ENCODE measurements at places on chromosomes 4 and X.
A peak's percentile ranks its signal among the peaks of the same experiment; 100 is the strongest.

DNA sequence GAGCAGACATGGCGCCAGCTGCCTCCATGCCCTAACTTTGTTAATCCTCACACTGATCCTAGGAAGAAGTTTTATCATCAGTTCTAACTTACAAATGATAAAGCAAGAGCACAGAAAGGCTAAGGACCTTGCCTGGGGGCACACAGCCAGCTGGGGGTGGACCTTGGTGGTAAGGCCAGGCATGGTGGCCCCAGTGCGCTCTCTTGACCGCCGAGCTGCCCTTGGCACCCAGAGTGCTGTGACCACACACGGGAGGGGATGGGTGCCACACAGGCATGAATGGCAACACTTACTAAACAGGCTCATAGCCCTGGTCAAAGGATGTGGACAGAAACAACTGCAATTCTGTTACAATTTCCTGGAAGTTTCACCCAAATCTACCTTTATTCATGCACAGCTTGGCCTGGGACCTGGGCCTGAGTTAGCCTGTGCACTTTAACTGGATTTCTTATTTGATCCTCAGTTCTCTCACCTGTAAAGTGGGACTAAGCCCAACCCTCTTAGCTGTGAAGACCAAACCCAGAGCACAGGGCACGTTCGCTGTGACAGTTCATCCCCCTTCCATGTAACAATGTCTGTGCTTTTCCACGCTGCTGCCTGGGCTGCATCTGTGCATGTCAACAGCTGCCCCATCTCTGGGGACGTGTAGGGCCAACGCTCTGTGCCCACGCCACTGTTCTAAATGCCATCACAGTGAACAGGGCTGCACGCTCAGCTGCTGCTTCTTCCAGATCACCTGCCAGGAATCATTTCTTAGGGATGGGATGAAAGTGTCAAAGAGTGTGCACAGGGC, 44.8 kb downstream of the ACOX3 start:
- no peak for DNase-seq

DNA sequence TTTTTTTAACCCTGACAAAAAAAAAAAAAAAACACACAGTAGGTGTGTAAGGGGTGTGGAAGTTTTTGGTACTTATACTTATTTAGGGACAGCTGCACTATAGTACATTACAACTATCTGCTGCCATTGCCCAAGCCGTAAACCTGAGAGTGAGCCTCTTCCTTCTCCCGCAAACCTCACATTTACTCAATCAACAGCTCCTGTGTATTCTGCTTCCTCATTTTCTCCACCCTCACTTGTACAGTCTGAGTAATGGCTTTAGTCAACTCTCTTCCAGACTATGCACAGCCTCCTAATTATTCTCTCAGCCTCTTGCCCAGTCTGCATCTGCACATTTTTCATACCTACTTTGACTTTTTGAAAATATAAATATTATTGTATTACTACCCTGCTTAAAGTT, 362.0 kb downstream of the ADAM29 start:
- no peak for DNase-seq

DNA sequence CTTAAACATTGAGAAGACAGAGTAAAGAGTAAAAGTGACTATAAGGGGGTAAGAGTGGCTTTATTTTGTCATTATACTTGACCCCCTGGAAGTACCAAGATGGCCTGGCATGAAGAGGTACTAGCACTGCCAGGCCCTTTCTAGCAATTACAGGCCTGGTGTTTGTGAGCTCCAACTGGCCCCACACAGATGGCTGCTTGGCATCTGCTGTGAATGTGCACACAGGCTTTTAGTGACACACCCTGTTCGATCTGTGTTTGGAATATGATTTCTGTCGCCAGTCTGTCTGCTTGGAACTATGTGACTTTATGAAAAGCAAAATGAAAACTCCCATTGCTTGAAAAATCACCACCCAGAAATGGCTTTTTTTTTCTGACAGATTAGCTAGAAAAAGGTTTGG, 123.3 kb downstream of the CLCN4 start:
- no peak for DNase-seq

DNA sequence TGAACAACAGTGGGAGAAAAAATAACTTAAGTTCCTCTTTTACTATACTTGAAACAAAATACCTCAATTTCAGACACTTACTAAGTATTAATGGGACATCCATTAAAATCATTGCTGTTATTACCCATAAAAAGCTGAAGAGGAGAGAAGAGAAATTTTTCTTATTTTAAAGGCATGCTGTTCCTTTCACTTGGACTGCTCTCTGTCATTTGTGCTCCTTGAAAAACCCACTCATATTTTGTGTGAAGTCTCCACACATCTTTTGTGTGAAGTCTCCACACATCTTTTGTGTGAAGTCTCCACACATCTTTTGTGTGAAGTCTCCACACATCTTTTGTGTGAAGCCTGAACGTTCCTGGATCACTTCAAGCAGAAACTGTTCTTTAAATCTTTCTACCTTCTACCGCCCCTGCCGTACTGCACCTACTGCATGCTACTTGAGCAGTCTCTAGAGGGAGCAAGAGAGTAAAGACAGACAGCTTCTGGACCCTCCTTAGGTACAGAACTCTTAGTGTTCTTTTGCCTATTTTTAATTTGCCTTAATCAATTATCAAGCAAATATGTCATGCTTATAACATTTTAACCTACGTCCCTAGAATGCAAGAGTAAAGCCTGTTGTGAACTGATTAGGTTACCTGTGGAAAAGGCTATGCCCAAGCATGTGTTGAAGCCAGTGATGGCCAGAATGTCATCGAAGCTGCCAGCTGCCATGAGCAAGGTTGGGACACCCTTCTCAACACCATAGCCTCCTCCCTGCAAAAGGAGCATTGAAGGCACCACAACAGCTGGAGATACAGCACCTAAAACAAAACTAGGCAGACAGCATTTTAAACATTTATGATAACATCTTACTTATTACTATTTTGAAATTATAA, 27.1 kb upstream of the SLC9B1 start:
- peak; percentile 27 for DNase-seq

GRCh38 chr4:113832803-113833202, 71.3 kb upstream of the CAMK2D start:
- DNase-seq, result no peak

DNA sequence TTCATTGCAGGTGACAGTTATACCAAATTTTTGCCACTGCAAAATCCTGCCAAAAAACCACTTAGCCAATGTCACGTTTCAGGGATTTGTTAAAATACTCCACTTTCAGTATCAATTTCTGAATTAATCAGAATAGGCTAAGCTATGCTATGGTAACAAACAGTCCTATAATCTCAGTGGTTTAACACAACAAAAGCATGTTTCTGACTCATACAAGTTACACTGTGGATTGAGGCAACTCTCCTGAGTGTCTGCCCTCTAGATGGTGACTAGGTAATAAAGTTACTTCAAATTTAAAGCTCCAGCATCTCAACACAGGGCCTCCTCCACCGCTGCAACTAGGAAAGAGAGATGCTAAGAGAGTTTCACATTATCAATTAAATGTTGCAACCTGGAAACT, 23.0 kb upstream of the RADX start:
- DNase-seq, result peak; percentile 43

GRCh38 chr4:5051278-5052203, at the start of gene STK32B:
Gene STK32B (plus strand): TSS chr4:5051480.
- DNase-seq, result no peak

DNA sequence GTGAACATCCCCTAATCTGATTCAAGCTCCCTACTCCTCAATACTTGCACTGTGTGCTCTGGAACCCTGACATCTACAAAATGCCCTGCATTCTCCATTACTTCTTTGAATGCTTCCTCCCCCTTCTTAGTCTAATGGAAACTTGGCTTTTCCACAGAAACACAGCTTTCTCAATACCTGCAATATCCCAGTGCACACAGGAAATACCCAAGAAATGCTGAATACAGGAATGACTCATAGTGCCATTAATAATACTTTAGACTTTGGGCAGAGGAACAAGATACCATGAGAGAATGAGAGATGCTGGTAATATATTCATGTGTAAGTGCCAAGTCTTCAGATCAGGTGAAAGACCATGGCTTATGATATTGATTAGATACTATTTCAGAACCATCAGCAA, 5.6 kb downstream of the QRFPR start:
- DNase-seq, result no peak

All from T-helper 2 cell (primary cell).